Ammon's horn (tissue), 1 donor: ENCODE measurements at places on chromosomes 2 and 18.

- DNase-seq = no peak
Measured at GRCh38 chr18:10121786-10122515, 208.1 kb downstream of the VAPA start.

DNA sequence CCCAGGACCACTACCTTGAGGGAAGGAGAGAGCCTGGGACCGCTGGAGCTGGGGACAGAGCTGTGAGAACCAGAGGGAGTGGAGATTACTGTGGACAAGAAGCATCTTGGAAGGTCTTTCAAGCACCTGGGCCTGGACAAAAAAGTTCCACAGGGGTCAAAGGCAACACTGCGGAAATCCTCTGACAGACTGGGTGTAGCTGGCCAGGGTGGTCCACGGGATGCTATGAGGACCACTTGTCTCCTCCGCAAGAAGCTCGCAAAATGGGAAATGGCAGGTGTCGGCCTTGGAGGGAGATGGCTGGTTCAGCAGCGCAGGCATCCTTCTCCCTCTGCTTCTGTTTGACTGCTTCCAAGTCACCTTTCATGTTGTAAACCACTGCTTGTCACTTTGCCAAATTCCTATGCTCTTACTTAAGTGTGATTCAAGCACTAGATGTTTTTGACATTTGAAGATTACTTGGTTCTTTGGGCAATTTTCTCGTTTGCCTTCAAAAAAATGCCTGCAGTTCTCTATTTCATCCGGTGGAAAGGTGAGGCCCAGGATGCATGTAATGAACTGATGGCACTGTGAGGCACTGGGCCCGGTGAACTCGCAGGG lies 27.7 kb downstream of the KLHL29 start:
- no peak for DNase-seq

DNA sequence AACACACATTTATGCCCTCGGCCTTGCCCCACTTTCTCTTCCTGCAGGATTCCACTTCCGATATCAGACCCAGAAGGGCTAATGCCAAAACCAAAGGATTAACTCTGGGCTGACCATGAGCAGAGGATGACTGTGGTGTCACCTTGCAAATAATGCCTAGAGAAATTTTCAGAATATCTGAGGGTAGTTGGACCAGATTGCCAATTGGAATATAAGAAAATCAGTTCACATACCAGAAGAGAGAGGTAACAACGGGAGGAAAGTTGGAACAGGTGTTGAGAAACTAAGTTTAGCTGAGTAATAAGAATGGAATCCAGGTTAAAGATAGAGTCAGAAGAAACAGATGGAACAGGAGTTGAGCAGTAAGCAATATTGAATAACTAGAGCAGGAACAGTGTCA lies 232.7 kb upstream of the UBE2E3 start:
- no peak for DNase-seq

DNA sequence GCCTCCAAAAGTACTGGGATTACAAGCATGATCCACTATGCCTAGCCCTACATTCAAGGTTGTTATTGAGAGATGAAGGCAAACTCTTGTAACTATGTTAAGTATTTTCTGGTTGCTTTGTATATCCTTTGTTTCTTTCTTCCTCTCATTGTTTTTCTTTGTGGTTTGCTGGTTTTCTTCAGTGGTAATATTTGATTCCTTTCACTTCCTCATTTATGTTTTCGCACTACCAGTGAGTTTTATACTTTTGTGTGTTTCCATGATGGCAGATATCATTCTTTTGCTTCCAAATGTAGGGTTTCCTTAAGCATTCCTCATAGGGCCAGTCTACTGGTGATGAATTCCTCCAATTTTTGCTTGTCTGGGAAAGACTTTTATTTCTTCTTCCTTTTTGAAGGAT lies 90.2 kb downstream of the NCK2 start:
- DNase-seq = no peak

DNA sequence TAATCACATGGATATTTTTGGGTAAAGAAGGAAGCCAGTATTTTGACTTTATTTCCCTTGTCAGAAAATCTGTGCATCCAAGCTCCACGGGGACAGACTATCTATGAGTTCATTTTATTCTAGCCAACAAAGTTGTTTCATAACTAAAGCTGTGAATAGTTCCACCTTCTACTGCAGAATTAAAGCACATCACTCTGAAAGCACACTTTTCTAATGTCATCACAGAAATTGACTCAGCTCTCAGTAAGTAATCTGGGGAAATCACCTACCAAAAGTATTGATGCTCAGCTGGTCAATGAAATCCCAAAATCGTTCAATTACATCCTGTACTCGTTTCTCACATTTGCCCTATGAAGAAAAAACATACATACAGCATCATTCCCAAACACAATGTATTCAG lies 19.1 kb downstream of the IAH1 start:
- DNase-seq = no peak

DNA sequence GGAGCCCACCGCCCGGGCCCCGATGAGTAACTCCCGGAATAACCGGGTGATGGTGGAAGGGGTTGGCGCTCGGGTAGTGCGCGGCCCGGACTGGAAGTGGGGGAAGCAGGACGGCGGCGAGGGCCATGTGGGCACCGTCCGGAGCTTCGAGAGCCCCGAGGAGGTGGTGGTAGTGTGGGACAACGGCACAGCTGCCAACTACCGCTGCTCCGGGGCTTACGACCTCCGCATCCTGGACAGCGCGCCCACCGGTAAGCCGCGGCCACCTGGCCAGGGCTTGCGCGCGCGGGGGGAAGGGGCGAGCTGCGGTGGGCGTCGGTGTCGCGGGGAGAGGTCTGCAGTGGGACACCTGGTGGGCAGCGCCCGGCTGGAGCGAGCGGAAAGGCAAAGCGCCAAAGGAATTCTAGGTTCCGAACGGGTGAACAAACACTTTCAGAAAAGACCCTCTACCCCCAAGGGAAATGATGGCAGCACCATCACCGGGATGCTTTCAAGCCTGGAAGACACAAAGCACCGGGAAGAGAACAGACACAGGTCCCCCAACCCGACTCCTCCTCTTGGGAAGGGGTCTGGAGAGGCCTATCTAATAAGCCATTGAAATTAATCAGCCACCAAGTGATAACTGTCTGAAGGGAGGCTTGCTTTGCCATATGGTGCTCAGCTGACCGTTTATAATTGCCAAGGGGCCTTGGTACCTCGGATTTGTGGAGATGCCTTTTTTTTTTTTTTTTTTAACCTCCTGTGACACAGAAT lies 1.1 kb downstream of the MIB1 start:
- peak; percentile 27 for DNase-seq

DNA sequence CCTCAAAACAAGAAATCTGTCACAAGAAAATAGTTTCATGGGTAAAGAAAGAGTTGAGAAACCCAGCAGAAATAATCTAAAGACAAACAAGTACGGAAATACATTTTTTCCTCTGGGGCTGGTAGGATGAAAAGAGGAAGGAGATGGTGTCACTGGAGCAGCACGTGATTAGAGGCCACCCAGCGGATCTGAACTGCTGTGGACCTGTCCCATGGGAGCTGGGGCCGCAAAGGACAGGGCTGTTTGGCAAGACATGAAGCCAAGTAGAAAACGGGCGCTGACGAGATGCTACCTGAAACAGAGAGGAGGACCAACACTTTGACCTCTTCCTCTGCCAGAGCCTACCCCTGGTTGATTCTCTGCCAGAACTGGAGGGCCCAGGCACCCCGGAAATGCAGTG lies 295.4 kb upstream of the ATP5MC3 start:
- DNase-seq = no peak

- peak; percentile 77 for DNase-seq
Measured at GRCh38 chr2:44269831-44270230, 5.4 kb upstream of the SLC3A1 start.

DNA sequence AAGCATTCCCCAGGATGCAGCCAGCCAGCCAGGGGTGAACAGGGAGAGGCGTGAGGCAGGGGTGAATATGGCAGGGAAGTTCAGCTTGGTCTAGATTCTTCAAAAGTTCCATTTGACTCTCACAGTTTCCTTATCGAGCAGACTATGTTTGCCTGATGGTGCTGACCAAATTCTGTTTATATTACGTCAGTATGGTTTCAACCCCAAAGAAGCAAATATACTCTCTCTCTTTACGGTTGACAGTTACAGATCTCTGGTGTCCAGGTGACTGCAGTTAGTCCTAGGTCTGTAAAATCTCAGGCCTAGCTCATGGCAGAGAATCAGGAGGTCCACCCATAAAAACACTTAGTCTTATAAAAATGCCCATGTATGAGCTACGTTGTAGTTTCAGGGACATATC lies 38.3 kb upstream of the DNMT3A start:
- no peak for DNase-seq

DNA sequence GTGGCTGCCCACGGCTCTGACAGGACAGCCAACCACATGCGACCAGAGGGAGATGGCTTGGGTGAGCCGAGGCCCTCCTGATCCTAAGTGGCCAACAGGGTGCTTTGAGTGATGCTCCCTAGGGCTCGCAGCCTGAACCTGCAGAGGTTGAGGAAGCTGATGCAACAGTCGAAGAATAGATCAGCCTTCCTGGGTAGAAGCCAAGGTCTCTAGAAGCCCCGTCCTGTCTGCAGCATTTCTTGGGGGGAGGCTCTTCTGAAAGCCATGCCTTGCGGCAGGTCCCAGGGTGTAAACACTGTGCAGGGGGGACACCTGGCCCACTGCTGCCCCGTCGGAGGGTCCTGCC lies 136.4 kb downstream of the HDAC4 start:
- no peak for DNase-seq

DNA sequence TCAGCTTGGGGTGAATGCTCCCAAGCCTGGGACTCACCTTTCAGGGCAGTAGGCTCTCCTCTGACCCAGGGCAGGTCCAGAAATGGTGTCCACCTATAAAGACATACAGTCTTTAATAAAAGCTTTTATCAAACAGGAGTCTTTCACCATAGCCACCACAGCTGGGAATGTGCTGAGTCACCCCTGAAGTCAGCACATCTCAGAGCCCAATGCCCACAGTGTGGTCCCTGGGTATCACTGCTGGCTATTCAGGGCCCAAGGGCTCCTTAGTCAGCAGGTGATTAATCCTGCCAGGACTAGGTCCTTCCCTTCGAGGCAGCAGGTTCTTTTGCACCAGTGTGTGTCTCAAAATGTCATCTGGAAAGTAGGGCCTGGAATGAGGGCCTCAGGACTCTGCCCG lies 181.9 kb downstream of the MEMO1 start:
- DNase-seq = no peak
